ENCODE measurements at places on chromosomes 2 and 18. TPM values are rescaled to one million over a fixed set of nuclear protein-coding genes. Genes with fewer than 3 reads are reported as not detected.

GRCh38 chr2:144999071-144999875, 479.4 kb upstream of the ZEB2 start:
- DNase-seq: no peak

DNA sequence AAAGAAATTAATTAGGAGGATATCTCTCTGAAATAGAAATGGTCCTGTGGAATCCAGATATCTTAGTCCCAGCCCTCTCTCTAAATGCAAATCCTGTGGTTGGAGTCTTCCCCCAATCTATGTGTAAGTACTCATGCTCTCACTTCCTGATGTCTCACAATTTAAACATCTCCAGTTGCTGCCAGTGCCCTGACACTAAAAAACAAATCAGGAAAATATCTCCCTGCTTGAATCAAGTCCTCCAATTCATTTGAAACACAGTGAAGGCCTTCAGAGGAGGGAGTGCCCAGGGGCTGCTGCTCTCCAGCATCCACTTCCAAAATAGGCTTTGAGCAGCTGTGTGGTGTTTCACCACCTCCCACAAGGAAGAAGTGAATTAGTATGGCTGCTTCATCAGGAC, 413.8 kb downstream of the RAD51AP2 start:
- DNase-seq: peak; percentile 15

DNA sequence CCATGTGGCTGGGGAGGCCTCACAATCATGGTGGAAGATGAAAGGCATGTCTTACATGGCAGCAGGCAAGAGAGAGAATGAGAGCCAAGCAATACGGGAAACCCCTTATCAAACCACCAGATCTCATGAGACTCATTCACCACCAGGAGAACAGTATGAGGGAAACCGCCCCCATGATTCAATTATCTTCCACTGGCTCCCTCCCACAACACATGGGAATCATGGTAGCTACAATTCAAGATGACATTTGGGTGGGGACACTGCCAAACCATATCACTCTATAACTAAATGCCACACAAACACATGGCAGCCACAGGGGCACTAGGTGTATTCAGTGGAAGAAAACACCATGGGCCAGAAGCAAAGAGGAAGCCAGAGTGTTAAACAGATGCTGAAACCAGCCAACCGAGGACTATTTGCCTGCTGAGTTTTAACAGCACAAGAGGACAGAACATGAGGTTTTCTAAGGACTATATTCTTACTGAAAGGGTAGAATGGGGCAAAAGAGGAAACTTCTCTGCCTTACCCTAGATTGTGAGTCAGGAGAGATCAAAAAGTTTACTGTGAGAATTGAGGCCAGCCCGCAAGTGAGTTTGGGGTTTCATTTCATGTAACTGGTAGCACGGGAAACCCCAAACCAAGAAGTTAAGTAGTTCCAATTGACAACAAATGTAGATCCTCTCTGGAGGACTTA, 49.2 kb downstream of the SIGLEC15 start:
- DNase-seq: peak; percentile 52

The TYMS gene
- 66.5 TPM for total RNA-seq

DNA sequence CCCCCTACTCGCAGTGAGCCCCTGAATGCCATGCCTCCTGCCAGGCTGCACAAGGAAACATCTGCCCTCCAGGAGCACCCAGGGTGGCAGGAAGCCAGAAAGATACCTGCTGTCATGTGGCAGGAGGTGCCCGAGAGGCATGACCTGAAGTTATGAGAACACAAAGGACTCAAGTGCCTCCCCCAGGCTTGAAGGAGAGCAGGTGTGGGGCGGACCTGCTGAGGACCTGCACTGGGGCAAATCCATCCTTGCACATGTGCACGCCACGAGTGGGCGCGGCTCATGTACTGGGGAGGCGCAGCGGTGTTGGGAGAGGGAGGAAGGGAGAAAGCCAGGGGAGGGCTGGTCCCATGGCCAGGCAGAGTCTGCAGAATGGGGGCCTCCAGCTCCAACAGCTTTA, 26.9 kb downstream of the SDC1 start:
- no peak for DNase-seq

DNA sequence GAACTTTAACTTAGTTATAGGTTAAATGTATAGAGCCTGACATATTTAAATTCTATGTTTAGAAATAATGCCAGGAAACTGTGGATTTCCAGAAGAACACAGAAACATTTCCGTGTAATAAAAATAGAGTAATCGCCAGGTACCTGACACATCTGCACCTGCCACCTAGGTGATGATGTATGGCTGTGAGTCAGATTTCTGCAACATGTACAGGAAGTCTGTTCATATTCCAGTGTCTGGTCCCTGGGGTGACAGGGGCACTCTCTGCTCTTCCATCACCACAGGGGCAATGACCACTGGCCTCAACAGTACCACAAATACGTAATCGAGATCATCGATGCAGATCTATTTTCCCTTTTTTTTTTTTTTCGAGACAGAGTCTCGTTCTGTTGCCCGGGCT, 101.1 kb upstream of the LPIN2 start:
- DNase-seq: no peak
